CD4-positive, alpha-beta memory T cell (primary cell): ENCODE measurements at places on chromosomes 6 and 20.

DNA sequence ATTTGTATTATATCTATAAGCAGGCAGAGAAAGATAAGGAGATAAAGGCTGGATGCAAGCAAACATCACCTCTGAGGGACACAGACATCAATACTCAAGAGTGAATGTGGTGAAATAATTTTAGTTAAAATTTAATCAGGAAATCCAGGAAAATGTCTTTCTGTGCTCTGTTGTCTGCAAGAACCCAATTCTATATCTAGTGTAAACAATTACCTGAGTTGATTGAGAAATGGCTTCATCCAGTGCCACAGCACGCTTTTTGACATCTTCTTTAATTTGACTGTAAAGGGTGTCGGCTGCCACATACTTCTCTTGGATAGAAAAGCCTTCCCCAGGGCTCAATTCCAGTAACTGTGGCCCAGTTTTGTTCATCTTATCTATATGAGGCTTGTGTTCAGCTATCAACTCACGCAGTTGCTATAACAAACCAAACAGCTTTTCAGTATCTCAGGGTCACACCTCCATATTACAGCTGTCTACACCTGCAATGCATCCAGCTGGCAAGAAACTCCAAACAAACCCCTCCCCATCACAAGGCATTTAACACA, 131.6 kb downstream of the DST start:
- no peak for DNase-seq

DNA sequence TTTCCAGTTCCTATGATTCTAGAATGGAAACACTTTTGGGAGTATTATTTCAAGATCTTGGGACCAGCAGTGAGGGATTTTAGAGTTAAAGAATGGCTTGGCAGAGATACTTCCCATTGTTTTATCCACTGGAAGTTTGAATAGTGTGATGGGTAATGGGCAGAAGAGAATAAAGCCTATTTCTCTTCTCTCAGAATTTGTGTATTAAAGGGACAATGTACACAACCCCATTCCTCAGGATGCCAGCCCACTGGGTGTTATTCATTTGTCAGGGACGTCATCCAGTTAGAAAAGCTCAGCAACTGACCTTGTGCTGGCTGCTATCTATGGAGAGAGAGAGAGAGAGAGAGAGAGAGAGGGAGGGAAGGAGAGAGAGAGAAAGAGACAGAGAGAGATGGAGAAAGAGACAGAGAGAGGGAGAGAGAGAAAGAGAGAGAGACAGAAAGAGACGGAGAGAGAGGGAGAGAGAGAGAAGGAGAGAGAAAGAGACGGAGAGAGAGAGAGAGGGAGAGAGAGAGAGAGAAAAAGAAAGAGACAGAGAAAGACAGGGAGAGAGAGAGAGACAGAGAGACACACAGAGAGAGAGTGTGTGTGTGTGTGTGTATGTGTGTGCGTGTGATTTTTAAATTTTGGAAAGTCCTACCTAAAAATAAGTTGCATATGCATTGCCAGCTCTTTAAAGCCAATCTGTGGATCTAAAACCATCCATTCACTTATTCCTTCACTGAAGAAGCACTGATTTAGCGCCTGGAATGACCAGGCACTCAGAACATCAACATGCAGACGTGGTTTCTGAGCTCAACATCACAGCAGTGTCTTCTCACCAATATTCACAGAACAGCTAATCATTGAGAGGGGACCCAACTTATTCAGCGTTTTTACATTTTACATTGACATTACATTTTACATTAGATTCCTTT, 388.8 kb downstream of the THBS2 start:
- DNase-seq: no peak

GRCh38 chr6:74369556-74369993, 673.6 kb downstream of the CD109 start:
- no peak for DNase-seq

DNA sequence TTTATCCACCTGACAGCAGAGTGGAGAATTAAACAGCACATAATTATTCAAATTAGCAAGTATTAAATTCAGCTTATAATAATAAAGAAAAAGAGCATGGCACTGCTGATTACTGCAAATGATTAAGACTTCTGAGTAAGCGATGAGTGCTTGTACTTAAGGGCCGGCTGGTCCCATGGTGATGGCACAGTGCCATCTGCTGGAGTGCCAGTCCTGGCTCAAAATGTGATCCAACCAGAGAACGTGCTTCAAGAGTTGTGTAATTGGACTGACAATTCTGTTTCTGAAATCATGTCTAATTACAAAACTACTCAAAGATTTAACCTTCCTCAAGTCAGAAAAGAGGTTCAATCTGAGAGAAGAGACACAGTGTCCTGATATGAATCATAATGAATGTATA, 181.6 kb upstream of the RGS17 start:
- DNase-seq: no peak

DNA sequence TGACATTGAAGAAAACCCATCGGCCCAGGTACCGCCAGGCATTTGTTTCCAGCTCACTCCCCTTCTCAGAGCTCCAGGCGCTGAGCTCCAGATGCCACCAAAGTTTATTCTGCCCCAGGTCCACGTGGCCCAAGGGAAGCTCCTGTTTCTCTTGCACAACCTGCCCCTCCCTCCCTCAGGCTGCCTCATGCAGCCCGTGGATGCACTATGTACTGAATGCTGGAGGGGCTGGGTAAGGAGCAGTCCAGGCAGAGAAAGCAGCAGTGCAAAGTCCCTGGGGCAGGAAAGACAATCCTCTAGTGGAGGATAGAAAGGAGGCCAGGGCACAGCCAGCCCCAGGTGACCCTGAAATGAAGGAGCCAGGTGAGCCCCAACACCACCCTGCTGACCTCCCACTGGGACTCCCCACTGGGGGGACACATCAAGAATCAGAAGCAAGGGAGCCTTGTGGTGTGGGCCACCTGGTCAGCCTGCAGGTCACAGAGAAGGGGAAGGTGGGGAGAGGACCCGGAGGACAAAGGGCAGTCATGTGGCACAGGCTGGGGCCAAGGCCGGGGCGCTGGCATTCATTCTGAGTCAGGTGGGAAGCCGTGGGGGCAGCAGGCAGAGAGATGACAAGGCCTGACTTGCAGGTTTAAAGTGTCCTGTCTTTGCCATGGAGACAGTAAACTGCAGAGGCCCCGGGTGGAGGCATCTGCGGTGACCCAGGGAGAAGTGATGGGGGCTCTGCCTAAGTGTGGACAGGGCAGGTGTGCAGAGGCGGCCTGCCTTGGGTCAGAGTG, 230.1 kb downstream of the PREX1 start:
- DNase-seq: no peak

DNA sequence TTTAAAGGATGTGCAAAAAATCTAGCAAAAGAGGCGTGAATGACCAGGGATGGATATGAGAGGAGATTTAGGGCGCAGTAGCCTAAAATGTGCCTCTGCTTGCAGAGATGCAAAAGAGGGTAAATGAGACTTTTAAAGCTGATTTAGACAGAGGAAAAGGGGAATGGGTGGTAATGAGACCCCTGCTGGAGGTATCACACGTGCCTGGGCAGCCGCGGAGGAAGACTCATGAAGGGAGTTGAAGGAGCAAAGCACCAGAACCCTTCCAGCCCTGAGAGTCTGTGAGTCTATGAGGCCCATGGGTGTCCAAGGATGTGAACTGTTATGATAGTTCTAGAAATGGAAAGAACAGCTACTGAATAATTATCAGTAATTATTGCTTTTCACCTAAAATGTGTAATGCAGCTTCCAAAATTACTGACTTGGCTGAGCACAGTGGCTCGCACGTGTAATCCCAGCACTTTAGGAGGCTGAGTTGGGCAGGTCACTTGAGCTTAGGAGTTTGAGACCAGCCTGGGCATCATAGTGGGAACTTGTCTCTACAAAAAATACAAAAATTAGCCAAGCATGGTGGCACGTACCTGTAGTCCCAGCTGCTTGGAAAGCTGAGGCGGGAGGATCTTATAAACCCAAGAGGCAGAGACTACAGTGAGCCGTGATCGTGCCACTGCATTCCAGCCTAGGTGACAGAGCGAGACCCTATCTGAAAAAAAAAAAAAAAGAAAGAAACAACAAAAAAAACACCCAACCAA, 38.2 kb upstream of the TIAM2 start:
- DNase-seq: no peak

- no peak for DNase-seq
Measured at GRCh38 chr6:1042583-1043457, 269.1 kb upstream of the FOXQ1 start.

GRCh38 chr6:138204792-138205384, 13.4 kb downstream of the PBOV1 start:
- no peak for DNase-seq

DNA sequence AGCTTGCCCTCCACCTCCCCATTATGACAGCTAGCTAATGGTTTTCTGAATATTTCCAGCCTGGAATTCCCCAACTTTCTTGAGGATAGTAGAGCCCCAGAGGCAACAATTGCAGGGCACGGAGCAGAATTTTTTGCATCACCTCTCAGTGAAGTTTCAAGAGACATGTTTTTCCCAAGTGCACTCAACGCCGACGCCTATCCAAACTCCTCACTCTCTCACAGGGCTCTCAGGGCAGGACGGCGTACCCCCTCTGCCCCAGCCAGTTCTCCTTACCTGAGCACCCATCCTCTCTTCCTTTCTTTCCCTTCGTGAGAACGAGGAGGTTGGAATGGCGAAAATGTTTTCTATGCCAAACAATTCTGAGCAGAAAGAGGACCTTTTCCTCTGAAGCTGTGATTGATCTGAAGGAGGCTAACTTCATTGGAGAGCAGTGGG, 83.1 kb upstream of the FOXQ1 start:
- DNase-seq: no peak
